ENCODE measurements at places on chromosomes 2 and 18.

DNA sequence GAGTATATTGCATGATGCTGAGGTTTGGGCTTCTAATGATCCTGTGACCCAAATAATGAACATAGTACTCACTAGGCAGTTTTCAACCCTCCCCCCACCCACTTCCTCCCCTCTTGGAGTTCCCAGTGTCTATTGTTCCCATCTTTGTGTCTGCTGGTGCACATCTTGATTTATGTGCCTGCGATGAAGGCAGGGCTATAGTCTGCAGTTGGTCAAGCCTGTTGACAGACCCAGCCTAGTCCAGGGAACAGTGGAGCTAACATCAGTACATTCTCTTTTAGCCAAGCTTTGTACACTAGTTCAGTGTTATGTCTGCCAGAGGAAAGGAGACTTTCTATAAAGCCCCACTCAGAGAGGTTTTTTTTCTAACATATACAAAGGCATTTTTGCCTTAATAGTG, 287.6 kb downstream of the CPS1 start:
- DNase-seq, result no peak

GRCh38 chr2:76998152-76998551, 524.0 kb downstream of the LRRTM4 start:
- DNase-seq, result no peak

DNA sequence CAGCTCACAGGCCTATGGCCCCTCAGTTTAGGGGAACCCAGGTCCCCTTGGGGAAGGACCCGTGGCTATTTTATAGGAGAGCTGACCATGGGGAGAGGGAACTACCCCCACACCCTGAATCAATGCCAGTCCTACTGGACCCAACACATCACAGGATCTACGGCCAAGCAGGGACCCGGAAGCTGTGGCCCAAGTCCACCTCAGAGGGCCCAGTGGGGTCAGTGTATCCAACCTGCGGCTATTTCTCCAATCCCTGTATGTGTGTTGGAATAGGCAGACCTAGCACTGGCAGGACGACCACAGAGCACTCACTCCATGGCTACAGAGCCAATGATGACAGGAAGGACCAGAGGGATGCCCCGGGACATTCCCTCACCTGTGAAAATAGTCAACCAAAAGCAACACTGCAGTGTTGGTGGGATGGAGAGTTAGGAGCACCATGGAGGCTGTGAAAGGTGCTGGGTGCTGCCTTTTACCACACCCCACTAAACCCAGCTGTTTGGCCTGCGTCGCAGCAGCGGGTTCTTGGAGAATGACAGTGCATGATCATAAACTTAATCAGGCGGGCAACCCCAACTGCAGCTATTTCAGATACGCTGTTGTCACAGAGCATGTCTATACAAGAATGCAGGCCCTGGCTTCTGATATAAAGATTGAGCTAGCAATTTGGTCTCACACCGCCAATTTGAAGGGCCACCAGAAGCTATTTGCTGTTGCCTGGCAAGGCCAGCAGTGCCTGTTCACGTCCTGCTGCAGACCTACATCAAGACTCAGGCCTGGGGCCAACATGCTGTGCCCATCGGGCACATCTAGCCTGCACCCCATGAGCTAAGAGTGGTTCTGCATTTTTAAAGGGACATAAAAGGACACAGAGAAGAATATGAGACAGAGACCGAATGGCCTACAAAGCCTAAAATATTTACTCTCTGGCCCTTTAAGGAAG, 110.4 kb downstream of the EIPR1 start:
- no peak for DNase-seq

GRCh38 chr2:26469092-26469710, 8.7 kb downstream of the OTOF start:
- DNase-seq, result peak; percentile 73

DNA sequence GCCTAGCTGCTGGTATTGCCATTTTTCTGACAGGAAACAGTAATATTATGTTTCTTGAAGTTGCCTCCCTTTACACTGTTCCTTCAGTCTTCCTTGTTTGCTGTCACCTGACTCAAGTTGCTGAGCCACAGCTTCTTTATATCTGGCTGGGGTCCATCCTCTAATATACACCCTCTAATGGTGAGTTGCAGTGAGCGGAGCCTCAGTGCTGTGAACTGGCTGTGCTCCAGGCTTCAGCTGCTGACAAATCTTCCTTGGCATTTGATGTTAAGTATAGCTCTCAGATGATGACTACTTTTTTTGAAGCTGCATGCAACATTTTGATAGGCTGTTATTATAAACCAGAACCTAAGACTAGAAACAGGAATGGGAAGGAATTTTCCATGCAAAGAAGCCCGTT, 366.7 kb downstream of the NUP35 start:
- no peak for DNase-seq

DNA sequence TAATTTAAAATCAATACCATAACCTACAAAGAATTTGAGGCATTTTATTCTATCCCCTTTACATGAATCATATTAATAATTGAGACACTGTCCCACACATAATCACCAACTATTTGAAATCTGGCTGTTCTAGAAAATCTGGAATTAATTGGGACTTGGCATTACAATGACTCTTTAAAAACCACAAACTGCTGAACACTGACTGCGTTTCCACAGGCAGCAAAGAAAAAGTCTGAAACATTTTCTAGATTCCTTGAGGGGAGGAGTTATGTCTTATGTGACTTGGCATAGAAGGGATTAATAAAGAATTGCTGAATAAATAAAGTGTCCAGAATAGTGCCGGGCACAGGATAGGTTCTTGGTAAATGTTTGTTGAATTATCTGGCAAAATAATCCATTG, 61.4 kb downstream of the GPR39 start:
- DNase-seq, result no peak

GRCh38 chr2:102442967-102443828, 20.2 kb downstream of the IL18RAP start:
- peak; percentile 35 for DNase-seq

DNA sequence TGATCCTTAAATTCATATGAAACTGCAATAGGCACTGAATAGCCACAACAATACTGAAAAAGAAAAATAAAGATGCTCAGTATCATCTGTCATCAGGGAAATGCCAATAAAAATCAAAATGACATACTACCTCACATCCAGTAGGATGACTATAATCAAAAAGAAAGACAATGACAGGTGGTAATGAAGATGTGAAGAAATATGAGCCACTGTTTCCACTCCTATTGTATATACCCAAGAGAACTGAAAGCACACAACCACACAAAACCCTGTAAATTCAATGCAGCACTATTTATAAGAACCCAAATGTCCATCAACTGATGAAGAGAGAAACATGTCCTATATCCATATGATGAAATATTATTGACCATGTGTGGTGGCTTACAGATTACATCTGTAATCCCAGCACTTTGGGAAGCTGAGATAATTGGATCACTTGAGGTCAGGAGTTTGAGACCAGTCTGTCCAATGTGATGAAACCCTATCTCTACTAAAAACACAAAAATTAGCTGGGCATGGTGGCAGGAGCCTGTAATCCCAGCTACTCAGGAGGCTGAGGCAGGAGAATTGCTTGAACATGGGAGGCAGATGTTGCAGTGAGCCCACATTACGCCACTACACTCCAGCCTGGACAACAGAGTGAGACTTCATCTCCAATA, 39.9 kb downstream of the MAP3K2 start:
- no peak for DNase-seq

DNA sequence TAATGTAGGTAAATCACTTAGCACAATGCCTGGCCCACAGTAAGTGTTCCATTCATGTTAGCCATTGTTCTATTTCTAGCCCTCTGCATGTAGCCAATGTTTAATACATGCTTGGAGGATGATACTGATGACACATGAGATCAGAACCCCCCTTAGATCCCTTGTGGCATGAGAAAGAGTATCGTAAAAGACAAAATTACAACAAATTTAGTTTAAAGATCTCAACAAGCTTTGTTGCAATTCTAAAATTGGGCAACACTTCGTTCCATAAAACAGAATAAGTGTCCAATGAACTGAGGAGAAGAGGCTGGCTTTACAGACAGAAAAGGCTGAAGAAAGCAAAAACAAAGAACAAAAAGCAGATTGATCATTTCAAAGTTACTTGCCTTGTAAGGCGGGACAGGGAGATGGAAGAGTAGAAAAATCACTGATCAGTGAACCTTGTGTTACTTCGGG, 148.7 kb upstream of the SLC1A4 start:
- no peak for DNase-seq

- DNase-seq, result no peak
Observed at GRCh38 chr2:6421138-6421730, 444.5 kb downstream of the CMPK2 start.

- no peak for DNase-seq
Observed at GRCh38 chr2:127174136-127174535, 46.0 kb downstream of the CYP27C1 start.

DNA sequence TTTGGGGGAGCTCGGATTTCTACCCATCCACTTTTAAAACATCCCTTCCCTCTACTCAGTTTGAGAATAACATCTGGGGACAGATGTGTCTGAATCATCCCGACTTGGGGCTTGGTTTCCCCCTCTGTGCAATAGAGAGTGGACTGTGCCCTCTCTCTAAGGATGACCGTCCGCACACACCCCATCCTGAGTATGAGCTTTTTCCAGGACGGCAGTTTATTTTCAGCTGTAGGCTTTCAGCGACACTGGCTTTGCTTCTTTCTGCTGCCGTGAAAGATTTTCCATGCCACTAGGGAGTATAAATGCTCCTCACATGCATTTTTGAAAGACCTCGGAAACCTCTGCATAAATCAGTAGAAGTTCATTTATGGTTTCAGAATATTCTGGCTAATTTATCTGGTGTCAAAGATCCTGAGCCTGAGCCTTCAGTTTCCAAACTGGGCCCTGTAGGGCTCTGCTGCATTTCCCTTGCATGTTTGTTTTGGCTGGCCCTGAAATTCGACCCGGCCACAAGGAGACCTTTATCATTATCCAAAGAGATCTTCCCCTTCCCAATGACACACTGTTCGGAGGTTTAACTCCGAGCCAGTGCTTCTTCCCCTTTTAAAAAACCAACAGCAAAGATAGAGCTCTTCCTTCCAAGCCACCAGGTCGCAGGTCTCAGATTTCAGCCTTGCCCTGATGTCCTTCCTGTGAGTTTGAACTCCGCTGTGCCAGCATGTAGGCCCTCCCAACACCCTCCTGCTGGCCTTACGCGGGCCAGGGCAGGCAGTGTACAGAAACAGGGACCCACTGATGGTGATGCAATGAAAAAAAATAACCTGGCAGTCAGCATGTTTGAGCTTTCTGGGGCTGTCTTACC, 53.3 kb downstream of the FECH start:
- DNase-seq, result no peak

DNA sequence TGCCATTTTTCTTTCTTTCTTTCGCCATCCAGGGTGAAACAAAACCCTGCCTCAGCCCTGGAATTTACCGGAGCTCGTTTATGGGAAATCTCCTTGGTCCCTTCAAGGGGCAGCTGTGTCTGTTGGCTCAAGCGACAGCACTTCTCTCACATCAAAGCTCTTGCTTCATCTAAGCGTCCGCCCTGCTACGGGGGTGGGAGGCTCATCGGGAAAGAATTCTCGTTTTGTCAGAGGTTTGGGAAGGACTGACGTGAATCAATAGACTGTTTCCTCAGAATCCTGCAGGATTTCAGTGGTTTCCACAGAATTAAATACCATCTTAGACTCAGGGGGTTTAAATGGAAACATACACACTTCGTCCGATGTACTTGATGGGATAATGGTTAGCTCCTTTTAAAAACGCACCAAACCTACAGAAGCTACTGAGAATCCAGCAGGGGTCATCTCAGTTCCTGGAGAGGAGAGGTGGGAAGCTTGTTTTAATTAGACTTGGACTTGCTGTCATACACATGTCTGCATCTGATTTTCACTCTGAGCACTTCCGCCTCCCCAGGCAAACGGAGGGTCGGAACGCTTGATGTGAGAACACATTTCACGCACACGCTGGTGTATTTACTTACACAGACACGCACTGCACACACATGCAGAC, 91.6 kb downstream of the ASB1 start:
- DNase-seq, result no peak

DNA sequence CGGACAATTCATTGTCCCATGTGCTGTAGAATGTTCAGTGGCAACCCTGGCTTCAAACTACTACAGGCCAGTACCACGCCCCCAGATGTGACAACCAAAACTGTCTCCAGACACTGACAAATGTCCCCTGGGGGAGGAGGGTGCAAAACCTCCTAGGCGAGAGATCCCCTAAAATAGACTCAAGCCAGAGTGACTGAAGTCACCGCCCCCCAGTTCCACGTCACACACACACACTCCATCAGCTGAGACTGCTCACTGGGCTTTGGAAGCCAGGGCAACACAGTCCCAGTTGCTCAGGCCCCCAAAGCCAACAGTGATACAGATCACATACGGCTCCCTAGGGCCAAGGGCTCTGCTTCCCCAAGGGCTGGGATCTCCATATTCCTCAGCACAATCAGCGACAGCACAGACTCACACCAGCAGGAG, 19.1 kb downstream of the HDAC4 start:
- no peak for DNase-seq

DNA sequence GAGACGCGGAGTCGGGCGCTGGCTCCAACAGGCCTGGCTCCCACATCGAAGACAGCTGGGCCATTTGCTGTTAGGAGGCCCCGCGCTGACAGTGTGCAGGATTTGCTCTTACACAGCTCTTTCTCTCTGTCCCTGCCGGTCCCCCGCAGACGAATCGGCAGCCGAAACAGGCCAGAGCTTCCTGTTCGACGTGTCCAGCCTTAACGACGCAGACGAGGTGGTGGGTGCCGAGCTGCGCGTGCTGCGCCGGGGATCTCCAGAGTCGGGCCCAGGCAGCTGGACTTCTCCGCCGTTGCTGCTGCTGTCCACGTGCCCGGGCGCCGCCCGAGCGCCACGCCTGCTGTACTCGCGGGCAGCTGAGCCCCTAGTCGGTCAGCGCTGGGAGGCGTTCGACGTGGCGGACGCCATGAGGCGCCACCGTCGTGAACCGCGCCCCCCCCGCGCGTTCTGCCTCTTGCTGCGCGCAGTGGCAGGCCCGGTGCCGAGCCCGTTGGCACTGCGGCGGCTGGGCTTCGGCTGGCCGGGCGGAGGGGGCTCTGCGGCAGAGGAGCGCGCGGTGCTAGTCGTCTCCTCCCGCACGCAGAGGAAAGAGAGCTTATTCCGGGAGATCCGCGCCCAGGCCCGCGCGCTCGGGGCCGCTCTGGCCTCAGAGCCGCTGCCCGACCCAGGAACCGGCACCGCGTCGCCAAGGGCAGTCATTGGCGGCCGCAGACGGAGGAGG, 3.5 kb downstream of the GDF7 start:
- no peak for DNase-seq

DNA sequence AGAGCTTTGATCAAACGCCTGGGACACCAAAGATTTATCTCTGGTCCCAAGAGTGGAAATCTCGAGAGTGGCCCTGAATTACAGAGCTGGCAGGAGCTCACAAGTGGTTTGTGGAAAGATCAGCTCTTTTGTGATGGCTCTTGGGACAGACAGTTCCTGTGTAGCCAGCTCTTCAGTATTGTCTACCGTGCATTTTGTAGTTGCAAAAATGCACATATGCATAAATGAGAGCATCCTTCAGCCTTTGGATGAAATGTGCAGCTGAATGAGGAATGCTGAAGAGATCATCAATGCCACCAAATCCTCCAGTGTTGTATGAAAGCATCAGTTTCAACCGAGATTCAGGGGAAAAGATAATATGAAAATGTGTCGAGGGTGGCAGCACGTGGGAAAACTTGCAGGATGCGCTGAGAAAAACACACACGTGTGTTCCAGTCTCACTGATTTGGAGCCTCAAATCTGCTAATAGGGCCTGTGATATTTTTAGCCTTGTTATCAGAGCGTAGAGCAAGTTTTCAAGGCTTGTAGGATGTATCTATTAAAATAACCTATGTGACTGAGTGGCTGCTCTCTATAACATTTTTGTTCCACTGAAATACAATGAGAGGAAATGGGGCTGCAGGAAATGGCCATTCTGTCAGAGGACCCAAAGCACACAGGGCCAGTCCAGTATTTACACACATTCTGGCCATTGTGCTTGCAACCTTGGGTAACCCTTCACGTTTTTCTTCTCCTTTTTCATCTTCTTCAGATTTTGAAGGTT, 138.7 kb downstream of the PRKCE start:
- DNase-seq, result no peak
